ENCODE measurements at places on chromosomes 3 and 15.

GRCh38 chr15:48638963-48639362, 6.5 kb downstream of the FBN1 start:
- DNase-seq: no peak

DNA sequence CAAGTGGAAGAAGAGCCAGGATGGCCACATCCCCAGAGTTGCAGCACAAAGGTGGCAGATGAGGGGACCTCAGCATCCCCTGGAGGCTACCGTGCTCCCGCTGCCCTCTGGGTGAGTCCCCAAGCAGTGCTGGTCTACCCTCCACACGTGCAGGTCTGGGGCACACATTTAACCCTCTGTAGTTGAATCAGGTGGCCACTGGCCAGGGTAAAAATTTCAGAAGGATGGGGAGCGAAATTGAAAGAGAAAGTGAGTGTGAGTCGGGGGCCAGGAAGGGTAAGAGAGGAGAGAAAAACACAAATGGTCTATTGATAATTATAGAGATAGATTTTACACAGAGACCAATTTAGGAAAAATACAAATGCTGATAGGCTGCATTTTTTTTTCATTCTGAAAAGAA, 139.5 kb upstream of the EIF1B start:
- DNase-seq: no peak

GRCh38 chr15:75653347-75653913, 5.7 kb downstream of the SNX33 start:
- DNase-seq: no peak

GRCh38 chr3:31370681-31371080, 162.0 kb upstream of the STT3B start:
- no peak for DNase-seq

DNA sequence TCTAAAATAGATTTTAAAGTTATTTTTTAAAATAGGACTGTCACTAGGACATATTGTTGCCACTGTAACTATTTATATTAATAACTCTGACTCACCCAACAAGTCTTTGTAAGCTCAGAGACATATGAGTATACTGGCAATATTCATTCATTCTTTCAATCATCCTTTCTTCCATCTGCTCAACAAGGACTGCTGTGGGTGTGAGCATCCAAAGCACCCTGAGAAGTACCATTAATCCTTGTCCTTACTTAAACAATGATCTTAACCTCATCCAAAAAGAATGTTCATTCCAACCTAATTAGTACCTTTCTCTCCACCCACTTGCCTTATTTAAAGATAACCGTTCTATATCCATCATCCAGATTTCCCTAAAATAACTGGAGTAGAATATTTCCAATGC, 94.2 kb upstream of the PPP2R3A start:
- no peak for DNase-seq

- no peak for DNase-seq
Measured at GRCh38 chr3:170976190-170976519, 50.4 kb downstream of the SLC2A2 start.

- DNase-seq: no peak
Measured at GRCh38 chr3:78517965-78518364, 1249.8 kb downstream of the ROBO1 start.

DNA sequence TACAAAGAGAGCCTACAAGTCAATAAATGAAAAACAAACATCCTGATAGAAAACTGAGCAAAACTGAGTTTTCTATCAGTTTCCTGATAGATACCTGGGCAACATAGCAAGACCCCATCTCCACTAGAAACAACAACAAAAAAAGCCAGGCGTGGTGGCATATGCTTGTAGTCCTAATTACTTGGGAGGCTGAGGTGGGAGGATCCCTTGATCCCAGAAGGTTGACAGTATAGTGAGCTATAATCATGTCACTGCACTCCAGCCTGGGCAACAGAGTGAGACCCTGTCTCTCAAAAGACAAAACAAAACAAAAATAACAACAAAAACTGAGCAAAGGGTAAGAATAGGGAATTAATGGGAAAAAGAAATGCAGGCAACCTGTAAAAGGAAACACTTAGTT, 23.9 kb upstream of the UBE2E1 start:
- no peak for DNase-seq

DNA sequence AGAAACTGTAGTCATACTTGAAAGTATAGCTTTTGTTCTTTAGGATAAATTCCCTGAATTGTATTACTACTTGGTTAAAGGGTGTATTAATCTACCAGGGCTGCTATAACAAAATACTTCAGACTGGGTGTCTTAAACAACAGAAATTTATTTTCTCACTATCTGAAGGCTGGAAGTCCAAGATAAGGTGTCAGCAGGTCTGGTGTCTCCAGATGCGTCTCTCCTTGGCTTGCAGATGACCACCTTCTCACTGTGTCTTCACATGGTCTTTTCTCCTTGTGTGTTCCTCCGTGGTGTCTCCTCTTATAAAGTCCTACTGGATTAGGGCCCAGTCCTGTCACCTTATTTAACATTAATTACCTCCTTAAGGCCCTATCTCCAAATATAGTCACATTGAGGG, 33.7 kb downstream of the MED12L start:
- no peak for DNase-seq

DNA sequence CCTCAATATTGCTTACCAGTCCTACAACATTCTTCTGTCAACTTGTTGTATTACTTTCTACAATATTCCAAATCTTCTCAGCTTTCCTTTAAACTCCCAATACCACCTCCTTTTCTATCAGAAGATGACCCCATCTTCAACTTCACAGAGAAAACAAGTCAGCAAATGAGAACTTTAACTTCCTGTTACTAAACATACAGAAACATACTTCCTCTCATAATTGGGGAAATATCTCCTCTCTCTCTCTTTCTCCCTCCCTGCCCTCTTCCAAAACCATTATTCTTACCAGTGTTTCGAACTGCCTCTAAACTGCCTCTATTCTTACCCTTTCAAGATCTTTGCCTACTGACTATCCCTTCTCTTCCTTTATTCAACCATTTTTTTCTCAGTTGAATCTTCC, 1.8 kb upstream of the SNAP23 start:
- no peak for DNase-seq

- DNase-seq: no peak
Measured at GRCh38 chr15:51425517-51426040, 84.1 kb downstream of the GLDN start.

DNA sequence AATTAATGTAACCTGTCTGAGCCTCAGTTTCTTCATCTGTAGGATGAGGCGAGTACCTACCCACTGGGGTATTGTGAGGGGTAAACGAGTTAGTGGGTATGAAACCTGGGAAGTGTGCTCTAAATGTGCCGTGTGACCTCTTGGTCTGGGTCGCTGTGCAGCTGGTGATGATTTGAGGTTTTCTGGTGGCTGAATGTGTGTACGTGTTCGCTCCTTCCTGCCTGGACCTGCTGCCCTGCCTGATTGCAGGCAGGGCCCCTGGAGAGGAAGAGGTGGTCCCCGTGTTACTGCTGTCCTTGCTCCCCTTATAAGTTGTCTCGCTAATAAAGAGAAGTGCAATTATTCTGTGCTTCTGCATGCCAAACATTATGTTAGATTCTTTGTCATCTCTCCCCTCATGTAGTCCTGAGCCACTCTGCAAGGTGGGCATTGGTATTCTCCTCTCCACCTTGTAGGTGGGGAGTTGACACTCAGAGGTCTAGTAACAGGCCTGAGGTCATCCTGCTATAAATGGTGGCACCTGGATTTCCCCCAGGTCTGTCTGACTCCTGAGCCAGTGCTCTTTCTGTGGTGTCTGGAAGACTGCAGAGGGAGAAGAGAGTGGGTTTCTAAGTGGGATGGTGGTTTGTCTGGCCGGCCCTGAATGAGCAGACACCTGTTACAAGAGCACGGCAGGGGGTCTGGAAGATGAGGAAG, 15.7 kb downstream of the PDIA5 start:
- no peak for DNase-seq

- DNase-seq: no peak
Measured at GRCh38 chr15:41560572-41560874, 1.5 kb downstream of the TYRO3 start.

DNA sequence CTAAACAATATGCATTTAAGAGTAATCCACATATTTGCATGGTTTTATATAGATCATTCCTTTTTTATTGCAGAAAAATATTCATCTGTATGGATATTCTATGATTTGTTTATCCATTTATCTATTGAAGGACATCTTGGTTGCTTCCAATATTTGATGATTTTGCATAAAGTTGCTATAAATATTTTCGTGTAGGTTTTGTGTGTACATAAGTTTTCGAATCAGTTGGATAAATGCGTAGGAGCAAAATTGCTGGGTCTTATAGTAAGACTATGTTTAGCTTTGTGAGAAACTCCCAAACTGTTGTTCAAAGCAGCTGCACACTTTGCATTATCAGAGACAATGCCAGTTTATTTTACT, 971.2 kb downstream of the DIPK2A start:
- no peak for DNase-seq

DNA sequence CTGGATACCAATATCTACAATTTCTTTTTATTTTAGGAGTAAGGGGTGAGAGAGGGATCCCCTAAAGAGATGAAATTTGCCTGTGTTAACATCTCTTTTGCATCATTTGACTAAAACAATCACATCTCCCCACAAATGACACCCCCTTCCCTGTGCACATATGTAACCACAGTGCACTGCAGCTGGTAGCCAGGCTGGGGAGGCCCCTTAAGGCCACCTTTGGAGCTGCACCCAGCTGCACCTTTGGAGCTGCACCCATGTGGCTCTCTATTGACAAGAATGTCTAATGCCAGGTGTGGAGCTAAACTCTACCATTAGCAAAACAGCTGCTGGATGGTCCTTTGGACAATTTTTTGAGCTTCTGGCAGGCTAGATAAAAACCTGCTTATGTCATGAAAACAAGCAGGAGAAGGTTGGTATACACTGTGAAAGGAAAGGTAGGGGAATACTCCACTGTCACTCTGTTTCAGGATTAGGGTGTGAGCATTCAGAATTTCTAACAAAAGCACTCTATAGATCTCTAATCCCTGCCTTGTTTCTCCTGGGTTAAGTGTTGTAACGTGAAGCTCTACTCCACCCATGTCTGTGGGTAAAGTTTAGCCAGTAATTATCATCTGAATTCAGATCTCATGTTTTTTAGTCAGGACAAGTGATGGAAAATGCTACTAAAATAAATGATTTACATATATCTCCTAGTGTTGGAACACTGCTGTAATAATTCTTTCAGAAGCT, 52.1 kb downstream of the TFG start:
- DNase-seq: no peak

GRCh38 chr15:79099692-79100091, 9.1 kb upstream of the RASGRF1 start:
- DNase-seq: no peak

DNA sequence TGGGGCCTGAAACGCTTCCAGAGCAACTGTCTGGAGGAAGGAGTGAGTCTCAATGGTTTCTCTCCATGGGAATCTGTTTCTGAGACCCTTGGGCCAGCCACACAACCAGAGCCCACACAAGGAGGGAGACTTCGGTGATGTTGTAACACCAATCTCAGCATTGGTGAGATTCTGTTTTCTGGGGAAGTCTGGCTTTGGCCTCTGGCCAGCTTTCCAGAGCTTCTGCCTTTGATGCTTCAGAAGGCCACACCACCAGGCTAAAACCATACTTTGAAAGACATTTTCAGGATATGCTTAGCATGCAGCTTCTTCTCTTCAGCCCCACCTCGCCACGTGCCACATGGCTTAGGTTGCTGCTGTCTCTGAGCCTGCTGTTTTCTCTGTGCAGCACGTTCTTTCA, 3.6 kb upstream of the EEFSEC start:
- DNase-seq: no peak

DNA sequence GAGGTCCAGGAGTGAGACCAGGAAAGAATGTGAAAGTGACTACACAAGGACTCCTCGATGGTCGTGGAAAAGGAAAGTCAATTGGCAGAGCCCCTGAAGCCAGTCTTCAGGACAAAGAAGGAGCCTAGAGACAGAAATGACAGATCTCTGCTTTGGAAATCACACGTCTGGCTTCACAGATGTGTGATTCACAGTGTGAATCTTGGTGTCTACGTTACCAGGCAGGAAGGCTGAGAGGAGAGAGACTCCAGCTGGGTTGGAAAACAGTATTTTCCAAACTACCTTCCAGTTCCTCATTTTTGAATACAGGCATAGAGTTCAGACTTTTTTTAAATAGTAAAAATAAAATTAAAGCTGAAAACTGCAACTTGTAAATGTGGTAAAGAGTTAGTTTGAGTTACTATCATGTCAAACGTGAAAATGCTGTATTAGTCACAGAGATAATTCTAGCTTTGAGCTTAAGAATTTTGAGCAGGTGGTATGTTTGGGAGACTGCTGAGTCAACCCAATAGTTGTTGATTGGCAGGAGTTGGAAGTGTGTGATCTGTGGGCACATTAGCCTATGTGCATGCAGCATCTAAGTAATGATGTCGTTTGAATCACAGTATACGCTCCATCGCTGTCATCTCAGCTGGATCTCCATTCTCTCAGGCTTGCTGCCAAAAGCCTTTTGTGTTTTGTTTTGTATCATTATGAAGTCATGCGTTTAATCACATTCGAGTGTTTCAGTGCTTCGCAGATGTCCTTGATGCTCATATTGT, 6.0 kb downstream of the CCR2 start:
- no peak for DNase-seq

DNA sequence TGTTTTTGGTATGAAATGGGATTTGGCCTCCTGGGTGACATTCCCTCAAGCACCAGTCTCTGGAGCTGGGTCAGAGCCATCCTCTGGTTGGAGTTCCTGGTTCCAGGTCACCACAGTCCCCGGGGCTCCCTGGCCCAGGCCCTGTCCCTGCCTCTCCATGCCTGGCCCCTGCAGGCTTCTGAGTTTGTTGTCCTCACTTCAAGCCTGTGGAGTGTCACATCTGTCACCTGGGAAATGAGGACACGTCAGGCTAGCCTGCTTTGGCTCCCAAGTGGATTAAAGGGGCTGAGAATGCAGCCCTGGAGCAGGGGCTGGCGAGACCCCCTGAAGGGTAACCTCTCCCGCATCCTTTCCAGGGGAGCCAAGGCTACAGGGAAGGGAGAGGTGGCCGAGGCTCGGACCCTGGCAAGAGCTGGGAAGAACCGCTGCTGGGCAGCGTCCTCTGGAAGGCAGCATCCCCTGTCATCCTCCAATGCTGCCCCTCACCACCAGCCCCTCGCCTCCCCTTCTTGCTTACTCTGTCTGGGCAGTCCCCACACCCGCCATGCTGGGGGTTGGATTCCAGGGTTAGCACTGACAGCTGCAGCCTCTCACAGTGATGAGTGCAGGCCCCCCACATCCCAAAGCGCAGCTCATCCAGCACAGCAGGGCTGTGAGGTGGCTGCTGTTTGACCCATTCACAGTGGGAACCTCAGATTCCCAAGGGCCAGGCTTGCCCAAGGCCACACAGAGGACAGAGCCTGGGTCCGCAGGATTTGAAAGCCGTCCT, 75.5 kb upstream of the IQSEC1 start:
- DNase-seq: no peak

GRCh38 chr3:11045536-11045935, 53.0 kb downstream of the SLC6A1 start:
- no peak for DNase-seq

All from stimulated activated CD4-positive, alpha-beta T cell treated with anti-CD3 and anti-CD28 coated beads, TNF-alpha, amount 100 ng/mL, for 4 hours (primary cell).